ENCODE measurements at places on chromosomes 16 and 17.
A peak's percentile ranks its signal among the peaks of the same experiment; 100 is the strongest.

DNA sequence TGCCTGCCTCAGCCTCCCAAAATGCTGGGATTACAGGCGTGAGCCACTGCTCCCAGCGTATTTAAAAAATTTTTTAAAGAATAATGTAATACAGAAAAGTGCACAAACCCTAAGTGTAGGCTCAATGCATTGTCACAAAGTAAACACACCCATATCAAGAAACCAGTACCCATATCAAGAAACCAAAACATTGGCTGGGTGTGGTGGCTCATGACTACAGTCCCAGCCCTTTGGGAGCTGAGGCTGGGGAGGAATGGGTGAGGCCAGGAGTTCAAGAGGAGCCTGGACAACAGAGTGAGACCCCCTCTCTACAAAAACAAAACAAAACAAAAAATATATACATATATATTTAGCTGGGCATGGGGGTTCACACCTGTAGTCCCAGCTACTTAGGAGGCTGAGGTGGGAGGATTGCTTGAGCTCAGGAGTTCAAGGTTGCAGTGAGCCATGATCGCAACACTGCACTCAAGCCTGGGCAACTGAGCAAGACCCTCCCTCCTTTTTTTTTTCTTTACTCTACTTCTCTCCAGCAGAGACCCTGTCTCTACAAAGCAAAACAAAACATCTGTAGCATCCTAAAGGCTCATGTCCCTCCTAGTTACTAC is 9.3 kb upstream of the PRR14 start:
- no peak for DNase-seq

- no peak for DNase-seq
Measured at GRCh38 chr16:18041864-18042834, 294.4 kb downstream of the NPIPA8 start.

DNA sequence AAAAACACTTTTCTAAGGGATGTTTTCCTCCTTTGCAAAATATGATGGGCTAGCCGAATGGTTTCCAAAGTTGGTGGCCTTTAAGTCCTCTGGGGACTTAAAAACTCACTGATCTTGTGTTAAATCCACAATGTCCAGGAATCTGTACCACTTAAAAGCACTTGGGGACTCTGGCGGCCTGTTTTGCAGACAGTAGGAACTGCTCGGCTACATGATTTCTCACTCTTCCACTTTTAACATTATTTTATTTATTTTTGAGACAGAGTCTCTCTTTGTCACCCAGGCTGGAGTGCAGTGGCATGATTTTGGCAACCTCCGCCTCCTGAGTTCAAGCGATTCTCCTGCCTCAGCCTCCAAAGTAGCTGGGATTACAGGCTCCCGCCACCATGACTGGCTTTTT is 9.1 kb upstream of the MSI2 start:
- no peak for DNase-seq

- DNase-seq, result no peak
Measured at GRCh38 chr17:41383690-41384089, 1.6 kb upstream of the KRT34 start.

DNA sequence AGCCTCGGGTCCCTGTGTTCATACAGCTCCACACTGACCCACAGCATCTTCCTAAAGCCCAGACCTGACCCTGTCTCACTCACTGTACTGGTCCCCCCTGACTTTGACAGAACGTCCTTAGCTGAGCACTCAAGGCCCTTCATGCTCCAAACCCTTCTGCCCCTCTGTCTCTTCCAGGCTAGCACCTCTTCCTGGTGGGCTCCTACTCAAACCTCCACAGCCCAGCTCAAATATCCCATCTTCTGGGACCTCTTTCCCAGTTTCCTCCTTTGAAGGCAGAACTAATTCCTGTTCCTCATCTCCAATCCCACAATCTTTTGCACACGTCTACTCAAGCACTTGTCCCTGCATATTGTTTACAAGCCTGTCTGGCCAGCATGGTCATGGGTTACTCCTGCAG is 8.8 kb downstream of the GRIN2C start:
- no peak for DNase-seq

DNA sequence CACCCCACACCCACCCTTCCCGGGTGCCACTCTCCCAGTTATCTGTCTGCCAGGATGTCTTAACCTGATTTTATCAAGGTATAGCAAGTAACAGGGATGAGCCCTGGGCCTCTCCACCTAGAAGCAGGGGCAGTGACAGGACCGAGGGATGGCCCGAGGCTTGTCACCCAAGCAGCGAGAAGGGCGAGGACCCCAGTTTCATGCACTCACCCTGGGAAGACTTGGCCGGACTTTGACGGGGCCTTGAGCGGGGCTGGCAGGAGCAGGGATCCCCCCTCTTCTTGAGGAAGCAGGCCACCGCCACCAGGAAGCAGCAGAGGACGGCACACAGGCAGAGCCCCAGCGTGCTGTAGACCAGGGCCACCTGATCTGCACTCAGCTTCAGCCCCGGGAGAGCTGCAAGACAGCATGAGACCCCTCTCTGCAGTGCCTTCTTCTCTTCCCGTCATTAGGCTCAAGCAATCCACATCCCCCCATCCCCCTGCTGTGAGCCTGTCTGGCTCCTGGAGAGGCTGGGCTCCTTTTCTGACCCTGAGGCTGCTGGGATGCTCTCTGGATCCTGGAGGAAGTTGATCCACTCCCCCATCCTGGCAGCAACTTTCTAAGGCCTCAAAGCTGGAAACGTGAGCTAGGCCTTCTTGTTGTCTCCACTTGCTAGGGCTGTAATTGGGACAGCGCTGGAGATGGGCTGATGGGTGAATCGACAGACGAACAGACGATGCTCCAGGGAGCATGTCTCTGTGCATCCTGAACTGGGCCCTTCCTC is 31.6 kb downstream of the TNFRSF13B start:
- no peak for DNase-seq

- DNase-seq, result no peak
Measured at GRCh38 chr17:72486806-72487205, 366.0 kb downstream of the SOX9 start.

- no peak for DNase-seq
Measured at GRCh38 chr16:66481943-66482390, 54.9 kb downstream of the BEAN1 start.

GRCh38 chr16:20675488-20676267 is 21.8 kb downstream of the ACSM1 start:
- DNase-seq, result peak; percentile 47

DNA sequence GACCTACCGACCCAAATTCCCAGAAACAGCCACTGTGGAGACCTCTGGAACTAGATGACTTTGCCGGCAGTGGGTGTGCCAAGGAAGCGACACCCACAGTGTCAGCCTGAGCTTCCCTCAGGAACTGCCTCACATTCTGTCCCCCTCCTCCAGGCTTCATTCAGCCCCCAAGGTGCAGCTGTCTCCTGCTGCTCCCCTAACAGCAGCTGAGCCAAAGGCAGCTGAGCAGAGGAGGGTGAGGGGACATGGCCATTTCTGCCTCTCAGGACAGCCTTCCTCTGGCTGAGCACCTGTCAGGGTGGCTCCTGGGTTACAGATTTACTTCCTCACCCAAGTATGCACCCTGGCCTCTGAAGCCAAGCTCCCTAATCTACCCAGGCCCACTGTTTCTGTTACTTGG is 22.1 kb upstream of the MTMR4 start:
- DNase-seq, result no peak
